ENCODE measurements at places on chromosomes 16 and 17.

- peak; percentile 66 for DNase-seq
Observed at GRCh38 chr16:80671281-80671849, 130.6 kb downstream of the DYNLRB2 start.

DNA sequence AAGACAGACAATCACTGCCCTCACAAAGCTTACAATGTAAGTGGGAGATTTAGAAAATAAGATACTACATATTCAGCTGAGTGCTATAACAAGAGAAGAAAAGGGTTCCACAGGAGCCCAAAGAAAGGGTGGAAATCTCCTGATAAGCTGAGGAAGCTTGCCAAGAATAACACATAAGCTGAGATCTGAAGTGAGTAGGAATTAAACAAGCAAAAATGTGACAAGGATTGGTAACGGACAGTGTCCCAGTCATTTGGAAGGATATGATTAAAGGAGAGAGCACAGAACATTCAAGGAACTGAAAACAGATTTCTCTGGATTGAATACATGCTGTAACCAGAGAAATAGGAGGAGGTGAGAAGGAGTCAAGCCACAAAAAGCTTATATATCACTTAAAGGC, 13.0 kb downstream of the CDYL2 start:
- DNase-seq, result no peak

DNA sequence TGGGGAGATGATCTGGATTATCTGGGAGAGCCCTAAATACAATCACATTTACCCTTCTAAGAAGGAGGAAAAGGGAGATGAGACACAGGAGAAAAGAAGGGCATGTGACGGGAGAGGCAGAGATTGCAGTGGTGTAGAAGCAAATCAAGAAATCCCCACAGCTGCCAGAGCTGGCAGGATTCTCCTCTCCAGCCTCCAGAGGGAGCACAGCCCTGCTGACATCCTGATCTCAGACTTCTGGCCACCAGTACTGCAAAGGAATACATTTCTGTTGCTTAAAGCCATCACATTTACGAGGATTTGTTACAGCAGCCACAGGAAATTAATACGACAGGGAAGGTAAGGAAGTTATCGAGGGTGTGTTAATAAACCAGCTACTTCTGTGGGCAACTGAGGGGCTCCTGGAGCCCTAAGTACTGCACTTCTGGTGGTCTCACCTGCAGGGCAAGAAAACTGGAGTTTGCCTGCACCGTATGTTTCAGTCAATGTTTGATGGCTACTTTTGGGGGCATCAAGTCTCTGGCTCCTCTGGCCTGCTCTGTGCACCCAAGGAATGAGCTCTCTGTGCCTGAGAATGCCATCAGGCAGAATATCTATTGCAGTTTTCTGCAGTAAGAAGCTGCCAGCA, 22.9 kb upstream of the CDH13 start:
- no peak for DNase-seq

GRCh38 chr16:67879462-67879861, 5.2 kb upstream of the NRN1L start:
- no peak for DNase-seq

DNA sequence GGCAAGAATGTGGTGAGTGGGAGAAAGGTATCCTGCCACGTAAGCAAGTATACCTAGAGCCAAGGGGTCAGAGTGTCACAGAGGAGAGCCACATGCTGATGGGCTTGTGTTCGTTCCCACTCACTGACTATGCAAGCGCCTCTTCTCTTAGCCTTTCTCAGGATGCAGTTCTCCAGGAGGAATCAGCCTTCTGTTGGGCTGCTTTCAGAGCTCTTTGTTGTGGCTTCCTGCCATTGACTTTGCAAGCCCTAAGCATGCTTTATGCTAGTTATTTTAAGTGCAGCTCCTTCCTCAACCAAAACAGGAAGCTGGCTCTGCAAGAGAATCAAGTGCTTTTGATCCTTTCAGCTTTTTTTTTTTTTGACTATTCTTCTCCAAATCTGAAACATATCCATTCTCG, 66.6 kb downstream of the SIAH1 start:
- no peak for DNase-seq

DNA sequence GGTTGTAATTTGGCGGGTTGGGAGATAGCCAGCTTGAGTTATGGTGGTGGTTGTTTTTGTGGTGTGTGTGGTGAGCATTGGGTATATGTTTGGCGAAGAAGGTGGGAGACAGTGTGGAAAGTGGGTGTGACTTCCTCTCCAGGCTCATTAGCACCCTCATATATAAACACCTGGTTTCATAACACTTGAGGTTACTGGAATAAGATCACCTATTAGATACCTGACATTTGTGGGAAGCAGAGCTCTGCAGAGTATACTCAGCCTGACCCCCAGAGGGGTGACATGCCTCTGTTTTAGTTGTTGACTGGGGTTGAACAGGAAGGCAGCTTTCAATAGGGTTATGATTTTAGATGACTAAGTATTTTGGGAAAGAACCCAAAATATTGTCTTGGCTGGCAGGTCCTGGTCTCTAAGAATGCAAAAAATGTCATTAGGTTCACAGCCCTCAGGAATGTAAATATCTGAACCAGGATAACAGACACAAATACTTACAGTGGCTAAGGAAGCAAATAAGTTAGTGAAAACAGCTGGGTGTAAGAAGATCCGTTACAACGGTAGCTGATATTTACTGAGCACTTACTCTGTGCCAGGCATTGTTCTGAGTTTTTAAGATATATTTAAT, 18.3 kb upstream of the EFCAB13 start:
- no peak for DNase-seq

- no peak for DNase-seq
Observed at GRCh38 chr17:72264682-72265405, 144.0 kb downstream of the SOX9 start.

DNA sequence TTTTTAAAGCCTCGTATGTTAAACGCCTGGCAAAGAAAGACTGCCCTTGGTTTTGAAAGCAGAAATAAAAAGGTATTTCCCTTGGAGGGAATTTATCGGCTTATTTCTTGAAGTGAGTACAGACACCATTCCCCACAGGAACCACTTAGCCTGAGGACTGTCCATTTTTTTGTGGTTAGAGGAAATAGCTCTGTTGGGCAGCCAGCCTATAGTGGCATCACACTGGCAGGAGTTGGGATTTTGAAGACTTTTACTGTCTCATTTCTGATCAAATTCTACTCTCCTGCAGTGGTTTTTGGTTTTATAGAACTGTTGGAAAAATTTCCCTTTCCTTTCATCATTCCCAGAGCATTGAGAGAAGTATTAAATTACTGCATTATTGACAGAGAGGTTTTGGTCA, 34.1 kb upstream of the CDC6 start:
- no peak for DNase-seq

- DNase-seq, result peak; percentile 67
Observed at GRCh38 chr17:61389670-61390478, 9.8 kb upstream of the TBX2 start.

DNA sequence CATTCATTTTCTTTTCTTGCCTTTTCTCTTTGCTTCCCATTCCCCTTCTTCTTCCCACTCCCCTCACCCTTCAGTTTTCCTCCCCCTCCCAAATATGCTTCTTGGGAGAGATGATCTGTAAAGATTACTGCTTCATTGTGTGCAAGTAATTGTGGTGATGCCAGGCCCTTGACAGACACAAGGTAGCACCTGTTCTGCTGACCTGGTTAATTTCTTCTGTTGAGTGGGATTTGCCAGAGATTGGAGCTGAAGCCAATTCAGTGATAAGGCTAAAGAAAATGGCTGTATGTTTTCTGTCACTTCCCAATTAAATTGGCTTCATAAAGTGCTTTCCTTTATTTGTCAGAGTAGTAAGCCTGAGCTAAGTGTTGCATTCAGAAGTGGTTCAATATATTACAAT, 44.5 kb downstream of the AATF start:
- DNase-seq, result no peak

- no peak for DNase-seq
Observed at GRCh38 chr17:77245162-77245926, 104.6 kb downstream of the SEC14L1 start.

GRCh38 chr16:84524346-84524920, 20.0 kb upstream of the MEAK7 start:
- DNase-seq, result no peak
